ENCODE measurements at places on chromosomes 16 and 17.

GRCh38 chr16:89902980-89903379 is 15.7 kb upstream of the MC1R start:
- no peak for DNase-seq

- no peak for DNase-seq
Observed at GRCh38 chr17:31266042-31266441, 31.0 kb downstream of the OMG start.

DNA sequence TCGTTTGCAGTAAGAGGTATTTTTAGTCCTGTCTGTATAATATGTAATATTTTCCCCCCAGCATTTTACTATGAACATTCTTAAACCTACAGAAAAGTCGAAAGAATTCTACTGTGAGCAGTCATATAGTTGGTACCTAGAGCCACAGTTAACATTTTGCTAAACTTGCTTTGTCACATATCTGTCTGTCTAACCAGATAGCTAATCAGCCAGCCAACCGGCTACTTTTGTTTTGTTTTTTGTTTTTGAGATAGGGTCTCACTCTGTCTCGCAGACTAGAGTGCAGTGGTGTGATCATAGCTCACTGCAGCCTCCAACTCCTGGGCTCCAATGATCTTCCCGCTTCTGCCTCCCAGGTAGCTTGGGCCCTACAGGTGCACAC is 73.3 kb downstream of the ABCC1 start:
- no peak for DNase-seq

- DNase-seq: no peak
Observed at GRCh38 chr17:83113792-83114191, 34.4 kb downstream of the METRNL start.

GRCh38 chr17:67431249-67432015 is 54.4 kb downstream of the PITPNC1 start:
- no peak for DNase-seq

DNA sequence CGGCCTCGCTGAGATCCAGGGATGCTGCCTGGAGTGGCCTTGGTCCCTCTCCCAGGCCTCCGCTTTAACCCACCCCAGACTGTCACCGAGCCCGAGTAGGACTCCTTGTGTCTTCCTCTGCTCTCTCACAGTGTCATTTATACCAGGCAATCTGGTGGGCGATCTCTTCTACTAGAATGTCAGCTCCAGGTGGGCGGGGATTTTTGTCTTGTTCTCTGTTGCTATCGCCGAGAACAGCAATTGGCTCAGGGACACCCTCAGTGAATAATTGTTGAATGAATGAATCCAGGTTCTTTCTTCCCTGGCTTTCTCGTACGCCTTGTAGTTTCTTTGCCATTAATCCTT is 591 bp downstream of the DHX38 start:
- DNase-seq: no peak

- DNase-seq: no peak
Observed at GRCh38 chr17:28745786-28746411, 2.1 kb downstream of the TRAF4 start.

- DNase-seq: no peak
Observed at GRCh38 chr16:16116841-16117240, 106.5 kb downstream of the ABCC6 start.

DNA sequence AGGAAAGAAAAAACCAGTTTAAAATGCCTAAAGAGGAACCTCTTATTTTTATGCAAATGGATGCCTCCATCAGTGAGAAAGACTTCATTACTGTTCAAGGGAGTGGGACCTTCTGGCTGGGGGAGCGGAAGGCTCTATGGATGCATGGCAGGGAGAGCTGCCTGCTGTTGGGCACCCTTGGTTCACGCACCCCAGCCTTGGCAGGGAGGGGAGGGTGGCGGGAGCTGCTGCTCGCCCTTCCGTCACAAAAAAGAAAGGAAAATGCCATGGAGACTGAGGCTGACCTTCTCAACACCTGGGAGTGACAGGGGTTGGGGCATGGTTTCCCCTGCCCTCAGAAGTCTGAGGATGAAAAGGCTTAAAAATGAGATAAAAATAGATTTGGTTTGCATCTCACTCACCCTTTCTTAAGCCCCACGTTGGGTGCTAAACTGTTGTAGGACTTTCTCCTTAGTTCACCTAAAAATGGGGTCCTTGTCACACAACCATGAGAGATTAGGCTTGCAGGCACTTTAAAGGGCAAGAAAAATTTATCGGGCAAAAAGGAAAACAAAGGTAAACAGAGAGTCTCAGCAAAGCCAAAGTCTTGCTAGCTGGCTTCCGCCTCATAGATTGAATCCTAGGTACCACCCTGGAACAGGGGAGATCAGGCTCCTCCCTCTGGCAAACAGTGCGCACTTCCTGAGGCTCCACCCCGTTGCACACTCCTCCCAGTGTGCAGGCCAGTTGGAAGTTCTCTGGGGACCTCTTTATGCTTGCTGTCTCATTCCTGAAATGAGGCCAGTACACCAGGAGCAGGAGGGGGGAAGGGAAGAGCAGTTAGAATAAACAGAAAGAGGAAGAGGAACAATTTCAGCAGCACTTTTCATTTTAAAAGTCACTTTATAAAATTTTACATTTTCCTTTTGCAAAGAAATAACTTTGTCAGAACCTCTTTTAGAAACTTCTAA is 31.6 kb downstream of the PHKB start:
- DNase-seq: peak; percentile 51

- DNase-seq: no peak
Observed at GRCh38 chr17:17153071-17153470, 53.1 kb downstream of the PLD6 start.

GRCh38 chr16:58444265-58444664 is 52.0 kb downstream of the GINS3 start:
- no peak for DNase-seq

GRCh38 chr16:81224824-81225223 is 13.7 kb upstream of the BCO1 start:
- no peak for DNase-seq

DNA sequence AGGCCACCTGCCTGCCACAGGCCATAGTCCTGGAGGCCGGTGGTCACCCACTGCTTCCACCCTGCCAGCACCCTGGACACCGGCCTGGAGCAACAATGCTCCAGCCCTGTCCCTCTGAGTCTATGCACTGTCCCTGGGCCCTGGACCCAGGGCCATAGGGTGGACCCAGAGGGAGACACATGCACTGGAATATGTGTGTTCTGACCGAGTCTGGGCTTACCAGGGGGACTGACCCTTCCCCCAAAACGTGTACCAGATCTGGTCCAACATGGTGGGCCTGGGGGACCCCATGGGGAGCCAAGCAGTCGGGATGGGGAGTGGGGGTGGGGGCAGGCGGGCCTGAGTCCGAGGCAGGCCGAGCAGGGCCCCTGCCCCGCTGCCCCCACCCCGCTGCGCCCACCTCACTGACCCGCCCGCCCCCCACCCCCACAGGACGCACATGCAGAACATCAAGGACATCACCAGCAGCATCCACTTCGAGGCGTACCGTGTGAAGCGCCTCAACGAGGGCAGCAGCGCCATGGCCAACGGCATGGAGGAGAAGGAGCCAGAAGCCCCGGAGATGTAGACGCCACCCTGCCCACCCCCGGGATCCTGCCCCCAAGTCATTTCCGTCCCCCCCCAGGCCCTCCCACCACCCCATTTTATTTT is 357.4 kb downstream of the SEC14L1 start:
- no peak for DNase-seq

DNA sequence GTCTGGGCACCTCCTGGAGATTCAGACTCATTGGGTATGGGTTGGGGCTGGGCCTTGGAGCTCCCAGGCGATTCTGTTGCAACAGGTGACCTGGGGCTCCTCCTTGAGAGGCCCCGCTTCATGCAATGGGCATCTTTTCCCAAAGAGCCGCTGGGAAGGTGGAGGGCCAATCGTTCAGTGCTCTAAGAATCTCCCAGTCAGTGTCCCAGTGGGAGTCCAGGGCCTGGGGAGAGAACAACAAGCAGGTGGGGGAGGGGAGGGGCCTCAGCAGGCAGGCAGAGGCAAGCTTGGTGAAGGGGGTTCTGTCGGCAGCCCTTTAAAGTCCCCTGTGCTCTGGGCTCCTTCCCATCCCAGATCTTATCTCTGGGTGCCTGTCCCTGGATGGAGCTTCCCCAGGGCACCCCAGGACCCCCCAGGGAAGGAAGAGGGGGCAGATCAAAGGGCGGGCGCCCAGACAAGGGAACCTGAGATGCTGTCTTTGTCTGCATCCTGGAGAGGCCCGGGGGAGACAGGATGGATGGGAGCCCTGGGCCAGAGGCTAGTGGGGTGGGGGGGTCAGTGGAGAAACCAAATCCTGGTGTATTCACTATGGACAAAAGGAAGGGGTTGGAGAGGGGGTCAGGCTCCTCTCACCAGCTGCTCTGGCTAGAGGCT is 30.5 kb upstream of the NXPH3 start:
- no peak for DNase-seq

GRCh38 chr17:75301049-75301448 is 11.8 kb upstream of the SLC25A19 start:
- DNase-seq: no peak

DNA sequence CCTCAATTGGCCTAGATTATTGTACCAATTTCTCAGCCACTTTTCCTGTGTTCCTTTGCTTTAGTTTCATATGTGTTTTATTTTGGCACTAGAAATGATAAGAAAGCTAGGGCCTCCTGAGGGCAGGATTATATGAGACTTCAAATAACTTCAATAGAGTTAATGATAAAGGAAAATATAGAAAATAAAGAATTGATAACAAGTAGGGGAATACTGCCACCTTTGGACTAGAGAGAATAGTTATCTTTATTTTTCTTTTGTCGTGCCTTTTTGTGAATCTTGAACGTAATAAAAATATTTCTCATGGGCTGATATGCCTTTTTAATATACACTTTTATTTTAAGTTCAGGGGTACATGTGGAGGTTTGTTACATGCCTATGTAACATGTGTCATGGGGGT is 29.3 kb upstream of the RBL2 start:
- no peak for DNase-seq

DNA sequence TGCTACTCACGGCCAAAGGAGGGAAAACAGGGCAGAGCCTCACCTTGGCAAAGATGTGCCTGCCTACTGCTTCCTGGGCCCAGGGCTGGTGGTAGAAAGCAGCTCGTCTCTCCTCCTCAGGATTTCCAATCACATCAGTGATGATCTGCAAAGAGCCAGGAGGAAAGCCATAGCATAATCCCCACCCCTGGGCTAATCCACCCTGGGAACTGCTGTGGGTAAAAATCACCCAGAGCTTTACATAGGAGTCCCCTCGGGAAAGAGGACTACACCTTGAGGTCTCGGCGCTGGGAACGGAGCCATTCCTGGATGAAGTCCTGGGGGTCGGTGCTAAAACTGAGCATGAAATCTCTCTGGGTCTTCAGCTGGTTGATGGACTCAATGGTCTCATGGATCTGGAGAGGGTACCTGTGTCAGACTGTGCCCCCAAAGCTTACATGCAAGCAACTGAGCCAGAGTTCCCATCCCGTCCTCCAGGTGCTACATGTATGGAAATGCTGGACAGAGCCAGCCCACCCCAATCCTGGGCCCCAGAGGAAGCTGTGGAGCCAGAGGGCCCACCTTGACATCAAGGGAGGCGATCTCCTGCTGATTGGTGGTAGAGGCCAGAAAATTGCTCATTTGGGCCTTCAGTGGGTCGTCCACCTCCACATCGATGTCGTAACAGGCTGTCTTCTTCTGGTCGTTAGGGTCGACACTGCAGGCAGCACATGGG is 5.7 kb upstream of the FTSJ3 start:
- DNase-seq: no peak

DNA sequence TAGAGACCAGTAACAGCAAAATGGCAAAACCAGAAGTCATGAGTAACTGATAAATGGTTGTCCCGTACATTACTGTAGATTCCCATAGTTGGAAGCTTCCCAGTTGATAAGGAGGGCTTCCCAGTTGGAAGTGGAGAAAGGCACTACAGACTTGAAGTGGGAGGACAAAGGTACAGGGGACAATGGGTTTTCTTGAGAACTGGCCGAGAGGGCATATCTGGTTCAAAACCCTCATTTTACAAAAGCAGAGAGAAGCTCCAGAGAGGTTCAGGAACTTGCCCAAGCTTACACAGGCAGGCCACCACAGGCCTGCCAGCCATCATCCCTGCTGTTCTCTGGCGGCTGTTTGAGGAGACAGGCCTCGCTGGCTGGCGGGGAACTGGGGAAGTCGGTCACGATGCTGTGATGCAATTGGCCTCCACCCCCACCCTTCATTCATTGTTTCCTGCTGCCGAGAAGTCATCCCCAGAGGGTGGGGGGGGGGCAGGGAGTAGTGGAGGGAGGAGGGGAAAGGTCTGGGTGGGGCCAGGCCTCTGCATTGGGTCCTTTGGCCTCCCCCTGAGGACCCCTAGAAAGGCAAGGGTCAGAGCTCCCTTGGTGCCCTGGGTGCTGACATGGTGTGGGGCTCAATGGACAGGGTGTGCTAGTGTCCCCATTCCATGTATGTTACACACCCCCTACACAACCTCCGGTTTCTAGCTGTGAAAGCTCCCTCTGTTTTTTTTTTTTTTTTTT is 3.0 kb downstream of the UBALD2 start:
- DNase-seq: peak; percentile 86

Measured in globus pallidus (tissue), 1 donor.